ENCODE measurements at places on chromosomes 3 and 15.

GRCh38 chr3:60076331-60076730 is 1026.5 kb upstream of the CFAP20DC start:
- DNase-seq: no peak

DNA sequence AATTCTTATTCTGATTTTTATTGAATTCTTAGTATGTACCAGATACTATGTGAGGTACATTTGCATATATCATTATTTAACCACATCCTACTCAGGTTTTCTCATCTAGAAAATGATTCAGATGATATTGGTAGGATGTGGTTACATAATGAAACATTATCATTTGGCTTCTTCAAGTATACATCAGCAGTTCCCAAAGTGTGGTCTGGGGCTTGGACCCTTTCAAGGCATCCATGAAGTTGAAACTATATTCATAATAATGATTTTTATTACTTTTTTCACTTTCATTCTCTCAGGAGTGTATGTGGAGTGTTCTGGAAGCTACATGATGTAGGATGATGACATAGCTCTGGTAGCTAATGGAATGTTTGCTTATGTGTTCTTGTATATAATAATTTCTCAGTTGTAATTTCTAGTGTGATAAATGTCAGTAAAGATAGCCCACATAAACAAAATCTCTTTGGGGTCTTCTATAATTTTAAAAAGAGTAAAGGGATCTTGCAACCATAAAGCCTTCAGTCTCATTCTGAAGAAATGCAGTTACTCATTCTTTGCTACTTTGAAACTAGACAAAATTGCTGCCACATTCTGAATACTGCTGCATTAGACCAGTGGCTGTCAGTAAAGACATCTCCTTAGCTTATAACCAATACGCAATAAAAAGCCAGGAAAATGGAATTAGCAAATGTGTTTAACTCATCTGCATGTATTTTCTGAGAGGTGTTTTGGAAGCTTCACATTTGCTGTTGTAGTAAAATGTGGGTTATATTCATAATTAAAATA is 95.8 kb downstream of the PPARG start:
- no peak for DNase-seq

DNA sequence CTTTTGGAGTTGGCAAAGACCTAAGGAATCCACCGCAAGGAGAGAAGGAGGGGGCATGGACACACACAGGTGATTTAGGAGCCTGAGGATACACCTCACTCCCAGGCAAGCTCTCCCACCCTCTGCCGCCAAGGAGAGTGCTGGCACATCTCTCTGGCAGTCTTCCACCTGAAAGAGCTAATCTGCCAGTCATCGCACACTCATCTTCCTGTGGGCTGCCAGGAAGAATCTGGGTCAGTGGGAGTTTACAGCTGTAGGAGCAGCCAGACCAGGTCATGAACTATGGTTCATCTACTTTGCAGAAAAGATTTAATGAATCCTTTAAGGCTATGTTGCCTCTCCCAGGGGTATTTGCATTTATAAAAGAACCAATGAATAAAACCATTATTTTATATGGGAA is 170.6 kb upstream of the TSC22D2 start:
- DNase-seq: peak; percentile 63

DNA sequence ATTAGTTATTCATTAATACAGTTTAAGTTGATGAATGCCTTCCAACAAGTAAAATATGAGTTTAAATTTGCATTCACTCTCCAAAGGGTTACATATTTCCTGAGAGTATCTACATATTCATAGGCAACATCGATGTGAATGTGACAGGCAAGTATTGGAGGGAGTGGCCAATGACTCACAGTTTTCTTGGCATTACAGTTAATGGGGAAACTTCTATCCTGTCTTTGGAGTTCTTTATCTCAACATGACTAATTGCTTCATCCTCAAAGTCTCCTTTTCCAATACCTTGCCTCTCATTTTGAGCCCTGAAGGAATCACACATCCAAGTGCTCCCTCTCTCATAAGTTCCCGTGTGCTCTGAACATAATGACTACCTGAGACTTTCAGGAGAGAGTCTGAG is 439.7 kb upstream of the FRG2C start:
- no peak for DNase-seq

GRCh38 chr3:89795506-89795905 is 688.1 kb downstream of the EPHA3 start:
- no peak for DNase-seq

DNA sequence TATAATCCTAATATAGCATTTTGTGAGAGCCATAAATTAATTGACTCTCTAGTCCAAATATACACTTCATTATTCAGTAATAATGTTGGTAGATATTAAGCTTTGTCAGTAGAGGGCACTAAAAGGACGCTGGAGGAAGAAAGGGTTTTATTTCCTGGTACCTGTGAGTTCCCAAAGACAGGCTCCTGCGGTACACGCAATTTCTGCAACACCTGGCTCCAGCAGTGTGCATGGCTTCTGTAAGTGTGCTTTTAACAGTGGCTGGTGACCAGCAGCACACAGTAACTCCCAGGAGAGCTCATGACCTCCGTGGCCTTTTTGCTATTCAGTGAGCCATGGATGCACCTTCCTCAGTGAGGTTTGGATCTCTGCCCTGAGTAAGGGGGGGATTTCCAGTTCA is 338.3 kb upstream of the ZNF385D start:
- peak; percentile 19 for DNase-seq

- DNase-seq: no peak
Observed at GRCh38 chr15:50355619-50355905, 564 bp upstream of the GABPB1 start.

DNA sequence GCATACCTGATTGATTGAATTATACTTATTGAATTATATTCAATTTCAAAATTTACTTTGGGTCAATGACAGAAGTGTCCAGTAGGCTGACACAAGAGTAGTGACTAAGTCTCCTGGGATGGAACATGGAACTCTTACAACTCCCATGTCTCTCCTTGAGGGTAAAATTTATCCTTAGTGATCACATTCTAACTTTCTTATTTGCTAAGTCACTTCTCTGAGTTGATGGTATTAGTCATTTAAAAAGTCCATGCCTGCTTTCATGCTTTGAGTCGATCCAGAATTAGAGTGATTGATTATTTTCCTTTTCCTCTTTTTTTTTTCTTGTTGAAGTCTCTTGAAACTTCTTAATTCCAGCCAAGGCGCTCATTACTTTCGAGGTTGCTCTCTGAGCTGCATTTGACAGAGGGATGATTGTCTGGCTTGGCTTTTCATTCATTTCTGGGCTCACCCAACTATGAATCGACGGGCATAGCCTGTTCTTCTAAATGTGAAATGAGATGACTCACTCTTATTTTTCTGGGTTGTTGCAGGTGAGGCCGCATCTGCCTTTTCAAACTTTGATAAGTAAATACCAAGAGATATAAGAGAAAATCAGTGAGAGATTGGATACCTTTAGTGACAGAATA is 34.9 kb downstream of the LRRC3B start:
- no peak for DNase-seq

- DNase-seq: no peak
Observed at GRCh38 chr3:117200962-117201361, 491.4 kb downstream of the TUSC7 start.

DNA sequence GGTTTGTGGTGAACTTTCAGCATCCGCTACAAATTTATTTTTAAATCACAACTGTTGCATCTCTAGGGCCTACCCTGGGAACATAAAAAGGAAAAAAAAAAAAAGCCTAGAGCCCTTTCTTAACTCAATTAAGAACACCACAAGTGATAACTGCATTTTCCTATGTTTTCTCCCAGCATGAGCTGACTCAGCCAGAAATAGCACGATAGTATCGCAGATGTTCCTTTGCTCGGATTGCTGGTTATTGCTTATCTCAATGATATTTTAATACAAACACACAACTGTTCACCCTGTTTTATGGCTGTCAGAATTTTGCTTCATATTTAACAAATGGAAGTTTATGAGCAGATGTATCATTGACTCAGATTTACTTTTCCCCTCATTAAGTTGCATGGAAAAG is 251.8 kb upstream of the SUCLG2 start:
- no peak for DNase-seq

DNA sequence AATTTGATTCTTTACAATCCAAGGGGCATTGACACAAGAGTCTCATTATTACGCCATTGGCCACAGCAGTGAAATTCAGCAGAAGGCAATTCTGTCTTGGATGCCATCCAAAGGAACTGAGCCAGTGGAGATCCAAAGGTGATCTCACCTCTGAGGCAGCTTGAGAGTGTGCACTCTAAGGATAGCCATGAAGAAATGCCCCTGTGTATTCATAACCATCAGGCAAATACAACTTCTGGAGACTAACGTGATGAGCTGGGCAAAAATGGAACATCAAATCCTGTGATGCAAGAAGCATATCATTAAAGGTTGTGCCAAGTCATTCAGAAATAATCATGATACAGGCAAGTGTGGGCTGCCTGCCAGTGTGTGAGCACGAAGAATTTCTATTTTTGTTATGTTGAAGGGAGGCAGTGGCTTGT is 41.4 kb downstream of the ROBO2 start:
- peak; percentile 64 for DNase-seq

DNA sequence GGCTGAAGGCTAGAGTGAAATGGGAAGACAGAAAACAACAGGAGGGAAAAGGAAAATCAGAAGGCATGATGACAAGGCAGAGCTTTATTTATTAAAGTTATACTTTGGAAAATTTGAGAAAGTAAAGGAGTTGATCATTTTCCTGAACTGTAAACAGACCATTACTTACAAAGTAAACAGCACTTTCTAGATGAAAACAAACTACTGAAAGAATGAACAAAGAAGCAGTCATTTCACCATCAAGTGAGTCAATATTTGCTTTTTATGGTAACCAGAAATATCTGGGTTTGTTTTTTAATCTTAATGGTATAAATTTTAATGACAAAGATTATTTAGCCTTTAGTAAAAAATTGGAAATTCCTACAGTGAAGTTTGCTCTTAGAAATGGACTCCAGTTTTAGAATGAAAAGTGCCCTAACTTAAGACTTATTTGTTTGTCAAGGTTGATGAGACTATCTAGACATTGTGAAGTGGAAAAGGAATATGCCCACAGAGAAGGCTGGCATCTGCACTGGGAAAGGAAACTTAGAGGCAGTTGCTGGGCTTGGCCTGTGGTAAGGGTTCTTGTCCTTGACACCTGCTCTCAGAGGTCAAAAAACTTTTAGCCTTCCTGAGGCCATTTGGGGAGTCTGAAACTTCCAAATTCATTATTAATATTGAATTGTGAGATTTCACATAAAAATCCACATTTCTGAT is 47.2 kb downstream of the SPTSSB start:
- no peak for DNase-seq

GRCh38 chr3:177370246-177370822 is 173.1 kb upstream of the TBL1XR1 start:
- DNase-seq: no peak

- no peak for DNase-seq
Observed at GRCh38 chr15:51251556-51251955, 86.8 kb downstream of the CYP19A1 start.

- no peak for DNase-seq
Observed at GRCh38 chr3:33137691-33138090, 23.9 kb downstream of the CRTAP start.

GRCh38 chr3:30760737-30761136 is 133.7 kb downstream of the GADL1 start:
- no peak for DNase-seq

- DNase-seq: no peak
Observed at GRCh38 chr15:75338661-75339240, 2.9 kb downstream of the COMMD4 start.
